ENCODE measurements at places on chromosomes 6 and 20.

DNA sequence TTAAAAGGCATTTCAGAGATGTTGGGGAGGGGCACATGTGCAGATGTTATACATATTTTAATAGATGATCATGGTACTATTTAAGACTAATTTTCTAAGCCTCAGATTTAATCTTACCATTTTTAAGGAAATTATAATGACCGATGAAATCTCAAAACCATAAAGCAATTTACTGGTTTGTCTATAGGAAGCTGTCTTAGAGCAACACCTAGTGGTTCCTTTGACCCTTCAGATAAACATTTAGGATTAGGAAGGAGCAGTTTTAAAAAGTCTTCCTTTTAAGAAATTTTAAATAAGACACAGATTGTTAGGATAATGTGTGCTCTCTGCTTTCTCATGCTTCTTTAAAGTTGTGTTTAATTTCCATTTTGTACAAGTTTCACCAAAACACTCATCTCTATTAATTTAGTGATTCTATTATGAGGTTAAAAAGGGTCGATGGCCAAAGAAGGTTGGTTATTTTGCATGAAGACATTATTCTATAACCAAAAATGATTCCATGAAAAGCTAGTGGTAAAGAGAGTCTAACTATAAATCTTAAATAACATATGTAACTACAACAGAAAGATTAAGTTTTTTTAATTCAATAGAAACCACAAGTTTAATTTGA is 376.4 kb downstream of the HACE1 start:
- DNase-seq: no peak

DNA sequence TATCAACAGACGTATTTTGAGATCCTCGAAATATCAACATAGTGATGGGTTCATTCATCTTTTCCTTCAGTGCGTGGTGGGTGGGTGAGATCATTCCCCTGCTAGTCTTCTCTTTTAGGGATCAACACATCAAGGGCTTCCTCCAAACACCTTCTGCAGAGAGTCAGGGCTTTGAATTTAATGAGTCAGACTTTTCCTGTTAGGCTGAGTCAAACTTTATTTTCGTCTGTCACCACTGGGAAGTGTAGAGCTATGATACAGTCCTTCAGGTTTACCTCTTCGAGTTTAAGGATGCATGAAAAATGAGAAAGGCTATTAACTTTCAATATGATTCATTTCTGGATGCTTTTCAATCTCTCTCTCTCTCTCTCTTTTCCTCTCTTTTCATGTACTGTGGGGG is 189.1 kb downstream of the BMP2 start:
- DNase-seq: no peak

- DNase-seq: no peak
Measured at GRCh38 chr6:138107078-138107751, at the start of gene PERP. Gene PERP, minus strand, starts transcription at chr6:138107419. Its CDS starts 79 bp downstream, at chr6:138107340.

- no peak for DNase-seq
Measured at GRCh38 chr6:127415096-127415495, 44.1 kb downstream of the KIAA0408 start.

- DNase-seq: no peak
Measured at GRCh38 chr6:39048481-39049399, at the start of gene GLP1R. Gene GLP1R, plus strand, starts transcription at chr6:39048781. Its CDS starts 60 bp downstream, at chr6:39048841.

- DNase-seq: no peak
Measured at GRCh38 chr20:986733-987355, 15.3 kb downstream of the RSPO4 start.

- no peak for DNase-seq
Measured at GRCh38 chr20:14319704-14320103, 17.7 kb downstream of the FLRT3 start.

Measured in NCI-H2081 treated with DMSO at 0.1 percent for 48 hours (cell line).